ENCODE measurements at places on chromosomes 1 and 21.

GRCh38 chr1:35053433-35053832 lies 21.7 kb upstream of the ZMYM6 start:
- DNase-seq: no peak

DNA sequence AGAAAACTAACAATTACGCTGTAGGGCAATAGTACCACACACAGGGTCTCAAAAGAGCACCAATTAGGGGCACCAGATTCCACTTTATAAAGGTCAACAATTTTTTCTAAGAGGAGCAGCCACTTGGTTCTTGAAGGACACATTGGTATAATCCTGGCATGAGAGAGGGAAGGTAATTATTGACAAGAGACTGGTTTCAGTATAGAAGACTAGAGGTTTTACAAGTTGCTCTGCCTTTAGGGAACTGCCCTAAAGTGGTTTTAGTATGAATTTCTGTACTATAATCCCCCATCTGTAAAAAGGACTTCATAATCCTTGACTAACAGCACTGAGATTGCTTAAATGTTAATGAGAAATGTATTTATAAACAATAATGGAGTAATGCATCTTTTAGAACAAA lies 648.5 kb upstream of the PTBP2 start:
- DNase-seq: no peak

- no peak for DNase-seq
These were observed 37.1 kb downstream of the SLC30A1 start for GRCh38 chr1:211541720-211542477.

DNA sequence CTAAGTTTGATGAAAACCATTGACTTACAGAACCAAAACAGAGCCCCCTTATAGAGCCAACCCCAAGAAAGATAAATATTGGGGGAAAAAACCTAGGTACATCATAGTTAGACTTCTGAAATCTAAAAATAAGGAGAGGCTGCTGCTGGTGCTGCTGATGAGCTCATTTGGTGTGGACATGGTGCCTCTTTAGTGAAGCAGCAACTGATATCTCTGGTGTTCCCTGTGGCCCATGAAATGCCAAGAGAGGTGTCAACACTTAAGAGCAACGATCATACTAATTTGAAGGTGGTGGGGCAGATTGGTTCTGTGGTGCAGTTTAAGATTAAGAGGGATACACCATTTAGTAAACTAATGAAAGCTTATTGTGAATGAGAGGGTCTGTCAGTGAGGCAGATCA lies 35.9 kb downstream of the ST3GAL3 start:
- peak; percentile 48 for DNase-seq

- no peak for DNase-seq
These were observed 6.4 kb upstream of the TACSTD2 start for GRCh38 chr1:58583496-58583895.

GRCh38 chr1:15723631-15724246 lies 12.3 kb upstream of the SLC25A34 start:
- DNase-seq: no peak

- no peak for DNase-seq
These were observed 20.9 kb downstream of the CD55 start for GRCh38 chr1:207342332-207342731.

DNA sequence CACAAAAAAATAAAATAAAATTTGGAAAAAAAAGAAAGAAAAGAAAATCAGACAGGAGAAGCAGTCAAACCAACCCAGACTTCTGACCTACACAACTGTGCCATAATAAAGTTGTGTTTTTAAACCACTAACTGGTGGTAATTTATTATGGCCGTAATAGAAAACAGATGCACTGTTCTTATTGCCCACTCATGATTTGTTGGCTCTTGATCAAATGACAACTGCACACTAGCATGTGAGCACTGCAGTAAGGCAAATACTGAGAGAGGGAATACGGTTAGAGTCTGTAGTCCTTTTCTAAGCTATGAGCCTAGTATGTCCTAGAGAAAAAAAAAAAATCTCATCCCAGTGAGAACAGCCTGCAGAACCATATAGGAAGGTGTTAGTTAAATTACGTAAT lies 61.2 kb upstream of the TNR start:
- DNase-seq: no peak

DNA sequence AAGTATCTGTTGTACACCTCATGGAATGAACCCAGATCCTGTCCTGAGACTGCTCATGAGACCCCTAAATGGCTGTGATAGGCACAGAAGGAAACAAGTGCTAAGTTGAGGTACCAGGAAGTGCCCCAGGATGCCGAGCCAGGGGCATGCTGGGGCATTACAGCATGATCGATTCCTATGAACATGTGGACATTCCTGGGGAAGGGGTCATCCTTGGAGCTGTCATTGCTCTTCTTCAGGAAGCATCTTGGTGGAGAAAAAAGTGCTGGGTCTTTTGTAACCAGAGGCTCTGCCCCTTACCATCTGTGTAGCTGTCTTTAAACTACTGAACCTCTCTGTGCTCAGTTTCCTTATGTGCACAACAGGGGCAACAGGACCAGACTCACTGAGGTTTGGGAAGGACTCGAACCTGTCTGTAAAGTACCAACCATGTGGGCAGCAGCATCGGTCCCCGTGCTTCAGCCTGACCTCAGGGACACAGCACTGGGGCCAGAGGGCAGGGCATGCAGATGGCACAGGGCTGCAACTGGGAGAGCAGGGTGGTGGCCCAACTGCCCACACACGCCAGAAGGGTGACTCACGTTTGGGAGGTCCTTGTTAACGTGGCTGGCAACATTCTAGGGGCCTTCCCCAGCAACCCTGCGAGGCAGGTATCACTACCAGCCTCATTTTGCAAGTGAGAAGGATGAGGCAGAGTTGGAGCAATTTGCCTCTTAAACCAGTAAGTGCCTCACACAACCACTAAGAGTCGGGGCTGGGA lies 142.3 kb upstream of the EDN2 start:
- no peak for DNase-seq

GRCh38 chr1:84089465-84089864 lies 54.6 kb upstream of the PRKACB start:
- no peak for DNase-seq

DNA sequence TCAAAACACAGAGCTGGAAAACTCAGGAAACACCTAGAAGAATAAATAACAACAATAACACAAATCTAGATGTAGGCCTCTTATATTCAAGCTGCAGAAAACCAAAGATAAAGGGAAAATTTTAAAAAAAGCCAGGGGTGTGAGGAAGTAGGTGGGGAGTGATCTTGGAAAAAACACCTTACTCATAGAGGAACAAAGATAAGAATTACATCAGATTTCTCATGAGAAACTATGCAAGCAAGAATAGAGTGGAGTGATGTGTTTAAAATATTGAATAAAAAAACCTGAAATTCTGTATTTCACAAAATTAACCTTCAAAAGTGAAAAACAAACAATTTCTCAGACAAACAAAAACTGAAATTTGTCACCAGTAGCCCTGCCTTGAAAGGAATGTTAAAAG lies 265.5 kb upstream of the RGS18 start:
- no peak for DNase-seq

DNA sequence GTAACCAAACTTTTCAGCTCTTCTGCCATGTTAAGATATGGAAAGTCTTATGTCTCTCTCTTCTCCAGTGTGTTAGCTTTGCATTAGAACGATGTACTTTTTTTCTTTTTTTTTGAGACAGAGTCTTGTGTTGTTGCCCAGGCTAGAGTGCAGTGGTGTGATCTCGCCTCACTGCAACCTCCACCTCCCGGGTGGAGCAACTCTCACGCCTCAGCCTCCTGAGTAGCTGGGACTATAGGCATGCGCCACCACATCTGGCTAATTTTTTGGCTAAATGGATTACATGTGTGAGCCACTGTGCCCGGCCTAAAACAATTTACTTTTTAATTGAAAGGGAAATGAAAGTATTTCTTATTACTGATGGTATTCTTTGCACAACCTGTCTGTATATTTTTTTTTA lies 35.8 kb downstream of the SPEN start:
- DNase-seq: no peak

- DNase-seq: no peak
These were observed 19.7 kb upstream of the DYNLT5 start for GRCh38 chr1:66732407-66733166.

DNA sequence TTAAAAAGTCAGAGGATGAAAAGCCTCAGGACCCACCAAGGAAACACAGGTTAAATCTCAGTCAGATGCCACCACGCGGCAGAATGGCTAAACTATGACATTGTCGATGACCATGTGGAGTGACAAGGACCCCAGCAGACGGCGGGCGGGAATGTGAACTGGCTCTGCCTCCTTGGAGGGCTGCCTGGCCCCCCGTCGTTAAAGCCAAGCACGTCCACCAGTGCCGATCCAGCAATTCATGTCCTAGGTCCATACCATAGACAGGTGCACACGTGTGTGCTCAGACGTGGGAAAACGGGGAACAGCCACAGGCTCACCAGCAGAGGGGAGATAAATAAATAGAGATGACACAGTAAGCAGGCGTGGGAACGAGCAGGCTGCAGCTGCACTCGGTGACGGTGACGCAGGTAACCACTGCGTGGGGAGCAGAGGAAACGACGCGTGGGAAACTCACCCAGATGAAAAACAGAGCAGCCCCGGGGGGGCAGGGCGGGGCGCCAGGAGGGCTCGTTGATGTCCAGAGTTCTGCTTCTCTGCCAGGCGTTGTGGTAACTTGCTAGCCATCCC lies 28.3 kb upstream of the PCBP3 start:
- no peak for DNase-seq

- DNase-seq: no peak
These were observed 78.1 kb upstream of the OLFM3 start for GRCh38 chr1:102074874-102075273.

DNA sequence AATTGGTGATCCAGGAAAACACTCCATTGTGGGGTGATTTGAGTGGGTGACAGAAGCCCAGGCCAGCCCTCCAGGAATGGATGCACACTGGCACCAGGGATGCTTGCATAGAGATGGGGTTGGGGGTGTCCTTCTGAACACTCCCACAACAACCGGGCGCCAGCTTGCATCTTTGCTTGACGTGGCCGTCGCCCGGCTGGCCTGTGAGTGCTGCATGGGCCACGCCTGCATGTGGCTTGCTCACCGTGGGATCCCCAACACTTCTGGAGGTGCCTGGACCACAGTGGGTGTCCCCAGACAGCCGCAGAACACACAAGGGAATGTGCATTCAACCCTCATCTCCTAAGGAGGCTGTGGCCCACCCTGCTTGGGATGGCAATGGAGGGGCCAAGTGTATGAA lies 55.1 kb downstream of the SIK1 start:
- DNase-seq: no peak

GRCh38 chr1:231183639-231184590 lies 22.1 kb downstream of the TRIM67 start:
- DNase-seq: no peak

DNA sequence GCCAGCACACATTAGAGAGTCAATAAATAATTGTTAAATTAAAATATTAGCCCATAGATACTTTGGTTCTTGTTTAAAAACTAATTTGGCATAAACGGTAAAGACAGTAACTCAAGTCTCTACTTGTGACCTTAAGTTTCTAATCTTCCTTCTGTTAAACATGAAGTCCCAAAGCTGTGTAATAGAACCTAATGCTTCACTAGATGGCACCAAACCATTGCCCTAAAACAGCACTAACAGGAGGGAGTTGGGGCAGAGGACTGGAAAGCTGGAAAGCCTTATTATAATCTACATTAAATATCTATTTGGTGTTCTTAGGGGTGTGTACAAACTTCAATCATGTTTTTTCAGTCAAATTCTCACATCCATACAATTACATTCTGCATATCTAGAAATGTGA lies 176.7 kb downstream of the OLFM3 start:
- DNase-seq: peak; percentile 62

GRCh38 chr1:209587789-209588188 lies 4.3 kb downstream of the CAMK1G start:
- no peak for DNase-seq

- no peak for DNase-seq
These were observed 3.6 kb upstream of the NFIA start for GRCh38 chr1:61078618-61079295.

- no peak for DNase-seq
These were observed 53.3 kb upstream of the SEC16B start for GRCh38 chr1:178023181-178023618.

- DNase-seq: no peak
These were observed 200.4 kb upstream of the FGGY start for GRCh38 chr1:59096501-59096900.

- DNase-seq: no peak
These were observed 30.7 kb downstream of the GRHL3 start for GRCh38 chr1:24349891-24350290.

GRCh38 chr1:39379187-39379586 lies 112.2 kb upstream of the BMP8A start:
- no peak for DNase-seq

GRCh38 chr1:163672976-163673758 lies 351.4 kb downstream of the NUF2 start:
- no peak for DNase-seq

GRCh38 chr21:25565272-25566211 lies 41.7 kb downstream of the MRPL39 start:
- DNase-seq: no peak

DNA sequence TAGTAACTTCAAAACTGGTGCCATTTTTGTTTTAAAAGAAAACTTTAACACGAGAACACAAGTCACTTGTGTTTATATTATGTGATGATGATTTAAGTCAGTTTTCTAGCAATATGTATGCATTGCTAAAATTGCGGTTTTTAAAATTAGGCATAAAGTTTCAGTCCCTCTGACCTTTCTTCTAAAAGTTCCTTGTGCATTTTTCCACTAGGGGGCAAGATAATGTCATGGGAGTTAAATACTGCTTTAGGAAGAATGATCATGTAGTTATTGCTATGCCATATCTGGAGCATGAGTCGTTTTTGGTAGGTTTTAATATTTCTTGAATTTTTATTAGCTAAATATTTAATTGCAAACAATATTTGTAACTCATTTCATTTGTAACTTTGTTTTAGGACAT lies 10.7 kb downstream of the CDC7 start:
- peak; percentile 21 for DNase-seq

GRCh38 chr1:46128344-46128743 lies 4.1 kb downstream of the PIK3R3 start:
- DNase-seq: no peak

DNA sequence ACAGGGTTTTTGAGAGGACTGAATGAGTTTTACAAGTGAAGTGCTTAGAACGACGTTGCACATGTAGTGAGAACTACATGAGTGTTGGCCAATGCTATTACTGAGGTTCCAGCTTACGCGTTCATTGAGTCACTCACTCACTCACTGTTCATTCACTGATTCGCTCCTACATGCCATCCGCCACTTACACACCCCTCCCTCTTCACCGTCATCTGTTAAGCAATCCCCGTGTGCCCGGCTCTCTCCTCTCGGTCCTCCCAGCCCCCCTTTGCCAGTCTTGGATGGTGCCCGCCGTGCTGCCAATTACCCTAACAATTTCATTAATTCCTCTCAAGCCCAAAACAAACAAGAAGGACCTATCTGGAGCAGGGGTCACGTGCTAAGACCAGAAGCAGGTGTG lies 27.3 kb upstream of the EPHA2 start:
- no peak for DNase-seq

DNA sequence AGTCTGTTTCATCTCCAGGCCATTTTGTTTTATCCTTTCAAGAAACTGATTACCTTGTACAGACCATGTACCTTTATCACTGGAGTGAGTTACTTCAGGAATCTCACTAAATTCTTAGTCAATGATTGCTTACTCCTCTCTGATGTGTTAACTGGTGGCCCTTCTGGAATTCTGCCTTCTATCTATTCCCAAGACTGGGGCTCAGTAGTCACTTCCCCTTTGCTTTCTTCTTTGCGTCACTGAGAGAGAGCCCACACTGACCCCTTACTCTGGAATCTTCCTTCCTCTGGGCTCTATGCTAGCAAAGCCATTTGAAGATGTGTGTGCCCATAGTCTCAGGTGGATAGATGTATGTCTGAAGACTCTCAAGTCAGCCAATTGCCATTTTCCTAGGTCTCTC lies 34.6 kb downstream of the XCL2 start:
- no peak for DNase-seq

- no peak for DNase-seq
These were observed 106.2 kb downstream of the NIBAN1 start for GRCh38 chr1:184867866-184868689.

Data from NCI-H1105 (cell line).